ENCODE measurements at places on chromosomes 5 and 9.

DNA sequence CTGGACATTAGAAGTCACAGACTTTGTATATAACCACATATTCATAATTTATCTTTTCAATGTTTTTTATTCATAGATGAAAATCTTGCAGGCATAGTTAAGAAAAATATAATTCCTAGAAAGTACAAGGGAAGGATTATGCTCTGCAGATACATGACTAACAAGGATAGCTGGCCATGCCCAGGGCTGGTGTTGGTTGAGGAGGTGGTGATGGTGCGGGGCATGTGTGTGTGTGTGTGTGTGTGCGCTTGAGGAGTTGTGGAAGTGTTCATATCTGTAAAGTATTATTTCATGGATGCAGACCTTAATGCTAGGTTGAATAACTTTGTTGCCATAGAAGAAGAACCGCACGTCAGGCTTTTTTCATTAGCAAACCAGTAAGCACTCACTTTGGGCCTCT lies 1.3 kb downstream of the S1PR3 start:
- DNase-seq = no peak

DNA sequence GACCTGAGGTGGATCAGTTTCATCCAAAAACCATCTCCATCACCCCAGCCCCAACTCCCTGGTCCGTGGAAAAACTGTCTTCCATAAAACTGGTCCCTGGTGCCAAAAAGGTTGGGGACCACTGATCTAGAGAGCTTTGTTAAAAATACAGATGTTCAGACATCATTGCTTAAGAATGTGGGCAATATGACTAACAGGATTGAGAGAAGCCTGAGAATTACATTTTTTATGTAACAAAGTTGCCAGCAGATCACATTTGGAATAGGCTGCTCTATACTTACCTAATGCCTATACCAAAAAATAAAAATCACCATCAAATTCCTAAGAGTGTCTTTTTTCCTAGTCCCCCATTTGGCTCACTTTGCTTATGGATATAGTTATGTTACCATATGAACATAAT lies 143.3 kb downstream of the RAPGEF6 start:
- no peak for DNase-seq

DNA sequence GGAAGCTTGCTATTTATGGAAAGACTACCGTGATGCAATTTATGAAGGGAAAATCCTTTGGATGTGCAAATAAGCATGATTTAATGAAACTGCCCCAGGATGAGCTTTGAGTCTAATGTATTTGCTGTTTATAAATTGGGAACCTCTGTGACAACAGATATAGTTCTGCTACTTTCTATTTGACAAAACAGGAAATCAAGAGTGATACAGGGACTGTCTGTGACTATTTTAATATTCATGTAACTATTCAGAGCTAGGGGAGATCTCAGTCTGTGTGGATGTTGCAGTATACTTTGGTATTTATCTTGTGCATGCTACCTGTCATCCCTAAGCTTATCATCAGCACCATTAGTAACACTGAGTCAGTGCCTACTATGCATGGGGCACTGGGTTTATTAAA lies 132.1 kb downstream of the PDZD2 start:
- peak; percentile 19 for DNase-seq

GRCh38 chr9:6887051-6887450 lies 129.3 kb downstream of the KDM4C start:
- no peak for DNase-seq

GRCh38 chr9:8114826-8115225 lies 315.2 kb upstream of the DMAC1 start:
- no peak for DNase-seq

- no peak for DNase-seq
These were observed 434.5 kb upstream of the TRPC7 start for GRCh38 chr5:136799806-136800372.

Measured in inflammatory macrophage (primary cell).